Activated CD4-positive, alpha-beta T cell treated with anti-CD3 and anti-CD28 coated beads, Interleukin-2, Interleukin-6, amounts not matched to agents 100 ng/mL and 50 ng/mL, durations not matched to agents 16 hours and 8 hours (primary cell): ENCODE measurements at places on chromosomes 5 and 9.

- DNase-seq: no peak
Observed at GRCh38 chr5:22757776-22758175, 95.4 kb downstream of the CDH12 start.

GRCh38 chr5:137486707-137487106, 12.4 kb downstream of the SPOCK1 start:
- no peak for DNase-seq

GRCh38 chr5:39412721-39413394, 11.9 kb downstream of the DAB2 start:
- DNase-seq: no peak

DNA sequence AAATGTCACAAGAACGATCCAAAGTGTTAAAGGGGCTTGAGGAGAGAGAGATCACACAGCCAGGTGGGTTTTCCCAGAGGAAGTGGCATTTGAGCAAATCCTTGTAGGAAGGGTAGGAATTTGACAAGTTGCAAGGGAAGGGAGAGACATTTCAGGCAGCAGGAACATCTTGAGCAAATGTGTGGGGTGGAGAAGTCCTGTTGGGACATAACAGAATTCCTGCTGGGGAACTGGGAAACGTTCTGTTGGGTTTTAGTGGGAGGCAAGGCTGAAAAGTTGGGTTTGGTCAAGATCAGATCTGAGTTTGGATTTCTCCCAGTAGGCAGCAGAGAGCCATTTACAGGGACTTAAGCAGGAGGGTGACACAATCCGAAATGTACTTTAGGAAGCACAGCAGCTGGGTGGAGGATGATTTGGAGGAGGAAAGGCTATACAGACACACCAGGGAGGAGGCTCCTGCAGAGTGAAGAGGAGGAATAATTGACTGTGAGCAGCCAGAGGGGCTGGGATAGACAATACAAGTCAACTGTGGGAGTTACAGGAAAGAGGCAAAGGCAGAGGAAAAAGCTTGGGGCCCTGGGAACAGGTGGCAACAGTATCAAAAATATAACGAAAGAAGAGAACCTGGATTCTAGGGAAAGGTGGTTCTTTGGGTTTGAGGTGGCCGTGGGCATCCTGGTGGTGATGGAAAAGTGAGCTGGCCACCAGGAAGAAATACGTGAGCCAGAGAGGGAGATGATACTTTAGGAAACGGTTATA, 3.1 kb upstream of the ZSWIM6 start:
- no peak for DNase-seq

GRCh38 chr9:3578786-3579185, 53.0 kb upstream of the RFX3 start:
- peak; percentile 41 for DNase-seq

DNA sequence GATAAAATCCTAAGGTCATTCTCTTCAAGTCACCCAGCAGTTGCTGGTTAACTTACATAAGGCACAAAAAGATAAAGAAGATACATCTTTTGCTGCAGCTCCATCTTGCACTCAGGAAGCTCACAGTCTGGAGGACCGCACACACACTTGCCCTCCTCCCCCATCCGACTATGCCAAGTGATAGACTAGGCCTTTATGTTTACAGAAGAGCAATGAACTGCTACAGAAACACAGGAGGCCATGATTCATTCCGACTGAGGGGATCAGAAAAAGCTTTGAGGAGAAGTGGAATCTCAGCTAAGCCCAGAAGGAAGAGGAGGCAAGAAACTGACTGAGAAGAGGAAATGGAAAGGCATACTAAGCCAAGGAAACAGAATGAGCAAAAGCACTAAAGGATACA, 17.4 kb downstream of the NRG2 start:
- no peak for DNase-seq

DNA sequence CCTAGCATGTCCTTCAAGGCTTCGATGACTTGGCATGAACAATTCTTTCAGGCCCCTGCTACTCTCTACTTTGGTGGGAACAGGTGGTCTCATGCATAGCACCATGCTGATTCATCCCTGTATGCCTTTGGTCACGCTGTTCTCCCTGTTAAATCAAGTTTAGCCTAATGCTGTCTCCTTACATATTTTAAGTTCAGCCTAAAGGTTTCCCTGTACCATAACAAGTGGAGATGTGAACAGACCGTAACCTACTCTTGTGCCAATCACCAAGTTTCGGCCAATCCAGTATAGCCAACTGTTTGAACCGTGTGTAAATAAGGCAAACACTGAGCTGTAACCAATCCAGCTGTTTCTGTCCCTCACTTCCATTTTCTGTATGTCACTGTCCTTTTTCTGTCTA, 8.0 kb downstream of the GAS1 start:
- DNase-seq: no peak
